ENCODE measurements at places on chromosomes 2 and 18.

DNA sequence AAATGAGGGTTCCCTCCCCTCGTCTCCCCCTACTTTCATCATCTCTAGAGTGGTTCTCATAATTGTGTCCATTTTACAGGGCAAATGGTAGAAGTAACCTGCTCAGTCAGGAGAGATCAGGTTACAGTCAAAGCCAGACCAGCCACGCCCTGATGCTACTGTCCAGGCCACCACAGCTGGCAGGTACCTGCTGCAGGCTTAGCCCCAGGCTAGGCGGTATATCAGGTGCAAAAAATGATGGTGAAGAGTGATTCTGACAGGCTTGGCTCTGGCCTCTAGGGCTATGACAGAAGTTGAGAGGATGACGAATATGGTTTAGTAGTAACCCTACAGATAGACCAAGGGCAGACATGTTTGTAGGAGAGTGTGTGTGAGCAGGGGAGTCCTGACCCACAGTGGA is 67.1 kb downstream of the HAUS1 start:
- no peak for DNase-seq

GRCh38 chr2:240881913-240882312 is 13.3 kb downstream of the AGXT start:
- no peak for DNase-seq

DNA sequence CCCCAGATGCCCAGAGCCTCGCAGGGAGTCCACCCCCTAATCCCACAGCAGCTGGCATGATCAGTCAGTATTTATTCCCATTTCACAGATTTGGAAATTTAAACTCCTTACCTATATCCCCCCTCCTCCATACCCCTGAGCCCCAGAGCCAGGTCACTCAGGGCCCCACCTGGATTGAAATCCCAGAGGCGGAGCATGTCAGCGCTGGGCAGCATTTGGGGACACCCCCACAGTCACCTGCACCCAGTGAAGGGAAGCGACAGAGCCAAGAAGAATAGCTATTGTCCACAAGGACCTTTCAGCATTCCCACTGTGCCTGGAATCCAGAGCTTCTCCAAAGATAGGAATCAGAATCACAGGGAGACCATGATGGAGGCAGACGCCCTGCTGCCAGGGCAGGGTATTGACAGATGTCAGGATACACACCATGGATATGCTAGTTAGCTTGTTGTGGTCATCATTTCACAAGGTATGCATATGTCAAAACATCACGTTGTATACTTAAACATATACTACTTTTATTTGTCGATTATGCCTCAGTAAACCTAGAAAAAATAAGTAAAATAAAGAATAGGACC is 968 bp upstream of the ASTL start:
- DNase-seq: no peak

- DNase-seq: peak; percentile 95
Observed at GRCh38 chr18:55405893-55406406, 182.0 kb downstream of the TCF4 start.

DNA sequence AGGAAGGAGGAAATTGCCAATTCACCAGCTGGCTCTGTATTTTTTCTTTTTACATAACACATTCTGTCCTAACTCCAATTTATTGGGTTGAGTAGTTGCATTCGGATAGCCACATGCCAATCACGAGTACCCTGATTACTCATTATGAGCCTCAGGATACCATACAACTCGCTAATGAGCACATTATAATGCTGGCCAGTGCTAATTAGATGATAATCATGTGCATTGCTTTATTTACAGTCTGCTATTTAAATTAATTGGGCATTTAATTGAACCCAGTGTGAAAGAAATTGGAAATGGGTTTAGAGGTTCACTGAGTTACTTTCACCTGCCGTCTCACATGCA is 15.2 kb downstream of the G6PC2 start:
- no peak for DNase-seq

GRCh38 chr2:30368258-30368657 is 78.8 kb upstream of the LCLAT1 start:
- peak; percentile 72 for DNase-seq

GRCh38 chr2:241107031-241107783 is 5.1 kb upstream of the MTERF4 start:
- no peak for DNase-seq

GRCh38 chr2:141848191-141848590 is 282.6 kb downstream of the LRP1B start:
- DNase-seq: no peak

- no peak for DNase-seq
Observed at GRCh38 chr2:128492966-128493811, 174.5 kb upstream of the HS6ST1 start.

DNA sequence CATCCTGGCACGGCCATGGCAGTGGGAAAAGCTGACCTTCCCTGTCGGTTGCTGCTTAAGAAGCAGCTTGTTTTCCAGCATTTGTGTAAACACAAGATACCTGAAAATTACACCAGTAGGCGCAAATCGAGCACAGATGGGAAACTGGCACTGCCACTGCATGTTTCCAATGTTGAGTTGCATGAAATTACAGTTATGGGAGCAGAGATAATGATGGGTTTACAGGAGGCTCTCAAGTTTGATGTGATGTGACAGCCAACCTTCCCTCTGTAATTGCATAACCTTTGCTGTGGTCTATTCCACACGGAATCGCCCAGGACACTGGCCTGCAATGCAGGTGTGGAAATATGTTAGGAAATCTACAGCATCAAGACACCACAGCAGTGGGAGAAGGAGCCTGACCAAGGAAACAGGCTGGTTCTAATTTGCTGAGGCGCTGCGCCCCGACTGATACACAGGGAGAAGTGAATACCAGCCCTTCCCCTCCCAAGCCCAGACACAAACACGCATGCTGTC is 17.4 kb downstream of the GPR45 start:
- no peak for DNase-seq

GRCh38 chr2:59239146-59239545 is 998.0 kb upstream of the FANCL start:
- DNase-seq: no peak

DNA sequence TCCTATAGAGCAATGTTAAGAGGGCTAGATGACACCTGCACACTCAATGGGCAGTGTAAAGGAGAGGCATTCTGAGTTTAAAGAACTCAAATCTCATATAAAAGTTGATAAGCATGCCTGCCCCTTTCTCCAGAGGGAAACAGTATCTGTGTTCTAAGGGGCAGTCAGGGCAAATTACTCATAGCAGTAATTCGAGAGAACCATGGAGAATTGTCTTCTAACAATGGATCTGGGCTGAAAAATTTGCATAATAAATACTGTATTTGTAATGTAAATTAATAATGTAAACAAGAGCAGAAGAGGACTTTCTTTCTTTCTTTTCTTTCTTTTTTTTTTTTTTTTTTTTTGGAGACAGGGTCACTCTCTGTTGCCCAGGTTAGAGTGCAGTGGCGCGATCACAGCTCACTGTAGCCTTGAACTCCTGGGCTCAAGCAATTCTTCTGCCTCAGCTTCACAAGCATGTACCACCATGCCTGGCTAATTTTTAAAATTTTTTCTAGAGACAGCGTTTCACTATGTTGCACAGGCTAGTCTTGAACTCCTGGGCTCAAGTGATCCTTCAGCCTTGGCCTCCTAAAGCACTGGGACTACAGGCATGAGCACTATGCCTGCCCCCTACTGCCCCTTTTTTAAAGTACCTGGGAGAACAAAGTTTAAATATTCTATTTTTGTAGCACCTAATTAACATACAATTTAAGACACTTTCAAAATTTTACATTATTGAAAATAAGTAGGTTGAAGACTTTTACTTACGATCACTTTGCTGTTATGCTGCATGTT is 70.6 kb downstream of the OTX1 start:
- DNase-seq: no peak

DNA sequence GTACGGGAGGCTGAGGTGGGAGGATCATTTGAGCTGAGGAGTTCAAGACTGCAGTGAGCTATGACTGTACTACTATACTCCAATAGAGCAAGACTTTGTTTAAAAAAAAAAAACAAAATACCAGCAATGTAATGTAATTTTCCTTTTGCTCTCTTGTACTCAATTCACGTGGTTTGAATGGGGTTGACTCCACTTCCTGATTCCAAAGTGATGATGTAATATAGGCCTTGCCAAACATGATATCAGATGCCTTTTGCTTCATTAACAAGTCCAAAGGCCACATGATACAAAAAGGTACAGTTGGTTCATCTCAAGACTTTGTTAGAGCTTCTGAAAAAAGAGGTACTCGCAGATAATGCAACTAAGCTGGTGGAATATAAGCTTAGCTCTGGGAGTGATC is 321.8 kb downstream of the ZEB2 start:
- peak; percentile 64 for DNase-seq

GRCh38 chr2:96546797-96547196 is 10.2 kb downstream of the ARID5A start:
- no peak for DNase-seq

- no peak for DNase-seq
Observed at GRCh38 chr18:33330711-33331110, 109.8 kb downstream of the CCDC178 start.

- no peak for DNase-seq
Observed at GRCh38 chr2:219726916-219727315, 99.5 kb downstream of the SLC4A3 start.

DNA sequence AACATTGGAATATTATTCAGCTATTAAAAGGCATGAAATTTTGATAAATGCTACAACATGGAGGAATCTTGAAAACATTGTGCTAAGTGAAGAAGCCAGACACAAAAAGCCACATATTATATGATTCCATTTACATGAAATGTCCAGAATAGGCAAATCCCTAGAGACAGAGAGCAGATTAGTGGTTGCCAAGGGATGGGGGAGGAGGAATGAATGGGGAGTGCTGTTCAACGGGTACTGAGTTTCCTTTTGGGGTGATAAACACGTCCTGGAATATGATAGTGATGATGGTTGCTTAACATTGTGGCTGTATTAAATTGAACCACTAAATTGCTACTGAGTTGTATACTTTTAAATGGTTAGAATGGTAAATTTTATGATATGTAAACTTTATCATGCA is 8.9 kb upstream of the TWSG1 start:
- no peak for DNase-seq

DNA sequence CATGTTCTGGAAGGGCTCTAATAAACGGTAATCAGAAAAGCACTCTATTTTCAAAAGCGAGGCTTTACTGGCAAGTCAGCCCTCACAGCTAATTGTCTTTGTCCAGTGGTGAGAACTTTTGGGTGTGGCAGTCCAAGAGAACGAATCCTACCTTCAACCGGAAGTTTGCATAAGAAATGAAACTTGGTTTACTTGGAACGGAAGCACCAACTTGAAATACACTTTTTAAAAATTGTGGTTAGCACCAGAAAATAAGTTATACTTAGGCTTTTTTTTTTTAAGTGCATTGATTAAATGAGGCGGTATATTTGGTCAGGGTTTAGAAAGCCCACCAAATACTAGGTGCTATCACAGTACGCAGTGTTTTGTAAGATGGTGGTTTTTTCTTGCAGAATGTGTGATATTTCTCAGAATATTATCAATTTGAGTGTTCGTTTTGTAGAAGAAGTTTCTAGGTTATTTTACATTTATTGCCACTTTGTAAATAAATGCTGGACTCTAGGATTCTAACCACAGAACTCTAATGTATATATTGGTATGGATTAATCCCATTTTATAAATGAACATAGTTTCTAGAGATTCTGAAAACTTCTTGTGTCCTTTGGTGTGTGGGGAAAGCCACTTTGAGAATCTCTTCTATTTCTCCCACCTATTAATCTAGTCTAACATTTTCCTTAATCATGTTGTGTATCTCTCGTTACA is 1.2 kb downstream of the MYL12A start:
- DNase-seq: peak; percentile 51

- DNase-seq: no peak
Observed at GRCh38 chr2:121492409-121492808, 38.3 kb upstream of the RNU4ATAC start.

DNA sequence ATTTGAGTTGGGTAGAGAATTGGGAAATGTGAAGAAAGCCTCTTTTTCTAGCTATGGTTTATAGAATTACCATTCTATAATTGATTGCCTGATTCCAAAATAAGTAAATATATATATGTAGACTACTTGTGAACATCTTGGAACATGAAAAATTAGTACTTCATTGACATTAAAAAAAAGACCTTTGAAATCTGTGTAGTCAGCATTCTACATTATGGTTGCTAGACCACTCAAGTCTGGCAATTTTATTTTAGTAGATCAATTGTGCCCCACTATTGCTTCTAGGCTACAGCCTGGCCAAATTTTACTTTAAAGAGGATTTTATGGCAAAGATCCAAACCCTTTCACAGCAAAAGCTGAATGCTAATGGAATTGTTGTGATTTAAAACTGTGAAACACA is 279.8 kb downstream of the IKZF2 start:
- DNase-seq: no peak

DNA sequence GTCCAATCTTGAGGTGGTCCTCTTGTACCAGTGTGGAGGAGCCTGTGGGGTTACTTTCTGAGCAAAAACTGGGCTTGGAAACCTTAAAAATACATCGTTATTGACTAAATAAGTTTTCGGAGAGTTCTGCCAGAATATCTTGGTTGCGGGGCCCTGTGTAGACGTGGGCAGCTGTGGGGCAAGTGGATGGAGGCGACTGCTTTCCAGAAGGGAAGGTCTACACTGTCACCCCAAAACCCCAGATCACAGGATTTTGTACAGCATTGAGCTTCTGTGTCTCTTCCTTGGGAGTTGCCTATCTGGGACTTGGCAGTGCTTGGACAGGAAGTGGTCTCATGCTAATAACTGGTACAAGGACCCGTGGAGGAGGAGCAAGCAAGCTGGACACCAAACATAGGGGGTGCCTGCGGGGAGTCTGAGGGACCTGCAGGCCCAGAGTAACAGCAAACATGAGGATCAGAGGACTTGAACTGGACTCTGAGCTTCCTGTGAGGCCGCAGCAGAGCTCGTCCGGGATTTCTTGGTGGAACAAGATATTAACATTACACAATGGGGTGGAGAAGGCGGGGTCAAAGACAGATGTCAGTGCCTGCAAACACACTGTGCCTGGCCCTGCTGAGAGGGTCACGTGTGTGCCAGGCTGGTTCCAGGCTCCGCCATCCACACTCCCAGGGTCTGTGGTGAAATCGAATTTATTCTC is 48.0 kb upstream of the CTLA4 start:
- no peak for DNase-seq

- no peak for DNase-seq
Observed at GRCh38 chr2:216352653-216353270, 19.5 kb downstream of the MARCHF4 start.

DNA sequence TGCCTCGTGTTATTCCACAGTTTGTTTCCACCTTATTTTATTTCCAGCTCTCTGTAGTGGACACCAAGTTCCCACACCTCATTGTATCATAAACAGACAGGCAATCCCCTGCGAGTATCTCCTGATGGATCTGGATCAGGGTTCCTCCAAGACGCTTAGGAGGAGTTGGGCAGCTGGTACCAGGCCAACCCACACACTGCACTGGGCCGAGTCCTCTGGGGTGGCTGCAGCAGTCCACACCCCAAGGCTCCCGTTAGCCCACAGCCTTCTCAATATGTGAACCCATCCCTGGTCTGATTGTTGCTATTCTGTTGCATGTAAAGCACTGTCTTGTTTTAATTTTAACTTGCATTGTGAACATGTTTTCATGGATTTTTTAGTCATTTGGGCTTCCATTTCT is 178.8 kb upstream of the RAB6C start:
- no peak for DNase-seq

Measured in fibroblast of mammary gland (primary cell).